Neural progenitor cell (in vitro differentiated cells): ENCODE measurements at places on chromosomes 3 and 15.
A peak's percentile ranks its signal among the peaks of the same experiment; 100 is the strongest.

DNA sequence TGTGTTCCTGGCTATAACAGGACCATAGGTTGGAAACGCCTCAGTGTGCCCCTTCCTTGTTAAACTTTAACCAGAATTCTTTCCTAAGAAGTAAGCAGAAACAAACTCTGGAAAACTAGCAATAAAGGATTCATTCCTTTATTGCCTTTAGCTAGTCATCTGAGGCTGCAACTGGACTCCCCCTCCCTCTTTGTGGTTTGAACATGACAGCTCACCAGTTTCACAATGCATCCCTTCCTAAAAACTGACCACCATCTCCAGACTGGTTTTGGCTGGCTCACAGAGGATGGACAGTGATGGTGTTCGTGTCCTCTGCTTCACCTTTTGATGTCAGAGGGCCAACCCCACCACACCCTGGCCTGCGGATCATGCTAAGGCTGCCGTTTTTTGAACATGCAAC lies 27.9 kb upstream of the TGFBR2 start:
- no peak for DNase-seq

DNA sequence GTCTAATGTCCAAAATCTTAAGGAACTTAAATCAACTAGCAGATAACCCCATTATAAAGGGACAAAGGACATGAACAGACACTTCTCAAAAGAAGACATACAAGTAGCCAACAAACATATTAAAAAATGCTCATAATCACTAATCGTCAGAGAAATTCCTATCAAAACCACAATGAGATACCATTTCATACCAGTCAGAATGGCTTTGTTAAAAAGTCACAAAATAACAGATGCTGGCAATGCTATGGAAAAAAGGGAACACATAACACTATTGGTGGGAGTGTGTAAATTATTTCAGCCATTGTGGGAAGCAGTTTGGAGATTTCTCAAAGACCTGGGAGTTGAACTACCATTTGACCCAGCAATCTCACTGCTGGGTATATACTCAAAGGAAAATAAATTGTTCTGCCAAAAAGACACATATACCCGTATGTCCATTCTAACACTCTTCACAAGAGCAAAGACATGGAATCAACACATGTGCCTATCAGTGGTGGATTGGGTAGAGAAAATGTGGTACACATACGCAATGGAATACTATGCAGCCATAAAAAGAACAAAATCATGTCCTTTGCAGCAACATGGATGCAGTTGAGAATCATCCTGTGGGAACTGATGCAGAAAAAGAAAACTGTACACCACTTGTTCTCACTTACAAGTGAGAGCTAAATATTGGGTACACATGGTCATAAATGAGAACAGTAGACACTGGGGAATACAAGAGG lies 78.5 kb downstream of the TCF12 start:
- no peak for DNase-seq

GRCh38 chr3:184320104-184320445 lies 5.7 kb downstream of the EIF4G1 start:
- no peak for DNase-seq

DNA sequence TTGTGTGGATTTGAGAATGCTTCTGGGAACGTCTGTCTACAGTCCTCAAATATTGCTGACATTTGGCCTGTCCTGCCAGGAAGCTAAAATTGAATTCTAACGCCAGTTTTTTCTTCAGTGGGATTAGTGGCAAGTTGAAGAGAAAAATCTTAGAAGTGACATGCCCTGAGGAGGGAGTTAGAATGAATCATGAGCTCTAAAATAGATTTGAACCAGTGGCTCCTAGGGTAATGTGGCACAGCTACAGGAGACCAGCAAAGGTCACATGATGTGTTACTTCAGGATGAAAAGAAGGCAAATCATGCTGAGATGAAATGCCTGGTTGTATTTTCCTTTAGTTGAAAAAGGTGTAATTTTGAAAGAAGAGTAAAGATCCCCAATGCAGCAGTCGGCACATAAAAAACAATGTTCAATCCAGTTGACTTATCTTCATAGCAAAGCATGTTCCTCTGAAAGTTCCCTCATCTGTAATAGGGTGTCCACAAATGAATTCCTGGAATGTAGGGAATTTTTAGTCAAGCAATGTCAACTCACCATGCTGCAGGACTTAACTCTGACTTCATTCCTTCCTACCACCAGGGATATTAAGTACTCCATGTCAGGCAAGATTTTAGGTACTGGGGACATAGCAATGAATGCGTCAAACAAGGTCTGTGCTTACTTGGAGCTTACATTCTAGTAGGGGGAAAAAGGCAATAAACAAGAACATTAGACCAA lies 171.6 kb downstream of the CADPS start:
- no peak for DNase-seq

DNA sequence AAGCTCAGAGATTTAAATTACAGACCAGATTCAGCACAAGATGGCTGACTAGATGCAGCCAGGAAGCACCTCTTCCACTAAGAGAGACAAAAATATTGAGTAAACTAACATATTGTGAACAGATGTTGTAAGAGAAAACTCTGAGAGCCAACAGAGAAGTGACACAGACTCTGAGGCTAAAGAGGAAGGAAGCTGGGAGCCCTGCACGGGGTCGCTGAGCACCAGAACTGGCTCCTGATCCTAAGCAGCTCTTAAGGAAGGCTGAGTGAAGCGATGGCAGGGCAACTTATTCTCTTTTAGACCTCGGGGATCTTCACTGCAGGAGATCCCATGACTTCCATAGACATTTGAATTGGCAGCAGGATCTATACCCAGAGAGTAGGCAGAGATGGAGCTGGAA lies 578.0 kb upstream of the GRM7 start:
- no peak for DNase-seq

DNA sequence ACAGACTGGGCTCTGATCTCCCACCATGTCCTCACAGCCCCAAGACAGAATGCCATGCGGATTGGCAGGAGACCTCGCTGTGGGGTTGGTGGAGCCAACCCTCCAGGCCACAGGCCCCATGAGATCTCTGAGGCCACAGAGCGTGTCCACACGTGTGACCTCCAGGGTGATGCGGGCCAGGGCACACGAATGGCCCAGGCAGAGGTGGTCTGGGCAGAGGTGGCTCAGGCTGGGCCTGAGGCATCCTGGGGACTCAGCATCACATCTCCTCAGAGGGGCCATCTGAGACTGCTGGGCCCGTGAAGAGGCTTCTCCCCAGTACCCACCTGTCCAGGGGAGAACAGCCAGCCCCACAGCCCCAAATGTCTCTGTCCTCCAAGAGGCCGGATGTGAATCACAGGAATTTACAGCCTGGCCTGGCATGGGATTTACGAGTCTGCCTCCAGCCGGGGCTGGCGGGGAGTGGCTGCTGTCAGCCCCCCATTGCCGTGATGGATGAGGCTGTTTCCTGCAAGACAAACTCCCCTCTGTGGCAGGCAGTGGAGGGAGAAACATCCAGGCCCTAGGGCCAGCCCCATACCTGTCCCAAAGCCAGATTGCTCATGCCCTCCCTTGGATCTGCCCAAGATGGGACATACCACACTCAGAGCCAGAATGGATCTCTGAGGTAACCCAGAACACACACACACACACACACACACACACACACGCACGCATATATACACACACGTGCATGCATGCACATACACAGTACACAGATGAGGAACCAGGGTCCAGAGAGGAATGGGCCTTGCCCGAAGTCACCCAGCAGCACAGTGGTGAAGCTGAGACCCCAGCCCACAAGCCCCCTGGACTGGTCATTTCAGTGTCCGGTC lies 208.3 kb downstream of the TBC1D2B start:
- DNase-seq: no peak

GRCh38 chr15:91122296-91122695 lies 22.2 kb downstream of the SV2B start:
- DNase-seq: no peak

GRCh38 chr3:14124223-14124614 lies 451 bp downstream of the CHCHD4 start:
- DNase-seq: no peak

GRCh38 chr3:172106989-172107388 lies 67.6 kb downstream of the FNDC3B start:
- DNase-seq: no peak

DNA sequence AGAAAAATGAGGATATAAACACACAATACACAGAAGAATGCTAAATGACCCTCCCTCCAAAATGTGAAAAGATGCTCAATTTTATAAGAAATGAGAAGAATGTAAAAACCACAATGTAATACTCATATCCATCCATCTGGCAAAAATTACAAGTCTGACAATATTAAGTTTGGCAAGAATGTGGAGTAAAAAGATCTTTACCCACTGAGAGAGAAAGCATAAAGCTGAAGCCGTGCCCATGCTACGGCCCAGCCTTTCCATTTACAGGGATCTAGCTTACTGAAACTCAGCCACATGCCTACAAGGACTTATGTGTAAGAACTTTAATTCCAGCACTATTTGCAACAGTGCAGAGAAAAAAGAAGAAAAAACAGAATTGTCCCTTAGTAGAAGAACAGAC lies 42.9 kb downstream of the ATP13A3 start:
- DNase-seq: no peak

DNA sequence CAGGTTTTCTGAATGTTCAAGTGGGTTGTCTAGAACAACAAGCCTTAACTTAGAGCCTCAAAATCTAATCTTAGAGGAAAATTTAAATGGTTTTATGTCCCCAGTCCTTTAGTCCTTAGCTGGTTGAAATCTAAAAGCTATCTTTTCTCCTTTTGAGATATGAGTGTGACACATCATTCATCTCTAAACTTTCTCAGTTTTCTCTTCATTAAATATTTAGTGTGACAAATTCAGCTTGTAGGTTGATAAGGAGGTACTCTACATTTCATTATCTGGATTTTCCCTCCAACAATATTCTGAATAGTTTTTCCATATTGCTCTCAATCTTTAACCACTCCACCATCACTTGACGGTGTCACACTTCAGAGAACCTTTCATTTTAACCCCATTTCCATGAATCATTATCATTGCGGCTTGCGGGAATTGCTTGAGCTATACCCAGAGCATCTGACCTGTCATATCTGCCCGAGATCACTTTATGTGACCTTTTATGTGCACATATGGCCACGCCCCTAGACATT lies 16.1 kb upstream of the ATP8B4 start:
- DNase-seq: no peak

GRCh38 chr3:138369151-138369900 lies 20.9 kb downstream of the MRAS start:
- no peak for DNase-seq

GRCh38 chr3:132090921-132091320 lies 56.1 kb upstream of the CPNE4 start:
- no peak for DNase-seq

GRCh38 chr3:178127221-178127620 lies 409.0 kb upstream of the KCNMB2 start:
- peak; percentile 3 for DNase-seq

- DNase-seq: no peak
These were observed 5.6 kb upstream of the PCOLCE2 start for GRCh38 chr3:142894493-142894892.

DNA sequence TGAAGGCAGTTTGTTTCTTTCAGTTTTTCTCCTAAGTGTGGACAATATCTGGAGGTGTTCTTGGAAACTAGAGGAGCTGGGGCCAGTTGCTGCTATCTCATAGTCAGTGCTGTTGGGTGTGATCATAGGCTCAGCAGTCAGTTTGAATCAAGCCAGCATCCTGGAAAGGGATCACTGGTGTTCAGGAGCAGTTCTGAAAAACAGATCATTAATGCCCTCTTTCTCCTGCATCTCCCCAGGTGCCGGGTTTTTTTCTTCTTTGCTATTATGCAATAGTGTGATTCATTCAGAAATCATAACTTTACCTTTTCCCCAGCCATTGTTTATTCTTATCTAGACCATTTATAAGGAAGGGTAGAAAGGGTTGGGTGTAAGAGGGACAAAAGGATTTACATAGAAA lies 24.0 kb downstream of the LNP1 start:
- DNase-seq: no peak

- DNase-seq: peak; percentile 31
These were observed 301.5 kb downstream of the PYDC2 start for GRCh38 chr3:191762323-191762960.

GRCh38 chr3:110026421-110026820 lies 689.1 kb upstream of the DPPA4 start:
- DNase-seq: no peak

DNA sequence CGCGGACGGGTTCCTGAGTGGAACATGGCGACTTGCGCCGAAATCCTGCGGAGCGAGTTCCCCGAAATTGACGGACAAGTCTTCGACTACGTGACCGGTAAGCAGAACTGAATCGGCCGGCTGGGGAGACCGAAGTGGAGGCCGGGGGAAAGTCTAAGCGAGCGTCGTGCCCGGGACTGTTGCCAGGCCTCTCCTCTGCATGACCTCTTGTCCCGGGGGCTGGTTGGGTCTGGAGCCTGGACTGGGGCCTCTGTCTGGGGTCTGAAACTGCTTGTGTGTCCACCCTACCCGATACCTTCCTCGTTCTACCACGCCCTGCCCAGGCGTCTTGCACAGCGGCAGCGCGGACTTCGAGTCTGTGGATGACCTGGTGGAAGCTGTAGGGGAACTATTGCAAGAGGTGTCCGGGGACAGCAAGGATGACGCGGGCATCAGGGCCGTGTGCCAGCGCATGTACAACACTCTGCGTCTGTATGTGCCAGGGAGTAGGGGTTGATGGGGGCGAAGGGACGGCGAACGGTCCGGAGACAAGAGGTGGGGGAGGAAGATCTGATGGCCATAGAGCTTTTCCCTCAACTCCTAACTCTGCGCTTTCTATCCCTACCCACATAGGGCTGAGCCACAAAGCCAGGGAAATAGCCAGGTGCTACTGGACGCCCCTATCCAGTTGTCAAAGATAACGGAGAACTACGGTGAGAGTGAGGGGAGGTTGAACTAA lies at the start of gene ABCF3:
Gene ABCF3 (plus strand): TSS at position 16 of the 718 bp plus-strand sequence. CDS start 9 bp downstream, at position 25.
- no peak for DNase-seq

GRCh38 chr3:175304404-175304803 lies 445.3 kb downstream of the NAALADL2 start:
- DNase-seq: no peak

DNA sequence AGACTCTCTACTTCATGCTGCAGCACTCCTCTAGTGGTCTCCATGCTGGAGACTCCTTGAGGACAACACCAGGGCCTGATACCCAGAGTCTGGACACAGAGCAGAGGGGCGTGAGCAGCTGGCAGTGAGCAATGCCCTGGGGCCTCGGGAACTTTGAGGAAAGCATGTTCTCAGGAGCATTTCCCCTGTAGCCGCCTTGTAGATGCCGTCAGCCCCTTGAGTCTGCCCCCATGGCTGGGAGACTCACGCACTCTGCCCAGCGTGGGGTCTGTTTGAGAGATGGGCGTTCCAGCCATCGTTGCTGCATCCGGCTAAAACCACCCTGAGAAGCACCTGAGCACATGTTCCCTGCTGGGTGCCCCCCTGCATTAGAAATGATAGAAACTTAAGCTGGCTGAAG lies 56.8 kb downstream of the PLXNA1 start:
- DNase-seq: no peak

DNA sequence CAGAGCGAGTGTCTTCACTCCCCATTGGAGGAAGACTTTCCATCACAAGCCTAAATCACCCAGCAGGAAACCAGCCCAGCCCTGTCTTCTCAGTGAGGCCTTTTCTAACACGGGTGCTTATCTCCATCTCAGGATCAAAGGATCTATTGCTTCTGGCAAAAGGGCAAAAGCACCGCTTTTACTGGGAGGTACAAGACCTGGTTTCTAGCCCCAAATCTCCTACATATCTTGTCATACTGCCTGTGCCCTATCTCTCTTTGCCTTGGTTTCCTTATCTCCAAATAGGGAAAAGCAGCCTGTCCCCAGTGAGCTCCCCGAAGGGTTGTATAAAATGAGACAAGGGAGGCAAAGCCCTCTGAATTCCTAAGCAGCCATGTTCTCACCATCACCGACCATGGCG lies 5.2 kb downstream of the GLB1 start:
- no peak for DNase-seq
